ENCODE measurements at places on chromosomes 4 and X. TPM values are rescaled to one million over a fixed set of nuclear protein-coding genes. Genes with fewer than 3 reads are reported as not detected.
A peak's percentile ranks its signal among the peaks of the same experiment; 100 is the strongest.

TNMD gene
- not detected for polyA plus RNA-seq

IDUA gene
- polyA plus RNA-seq: 28.4 TPM

DNA sequence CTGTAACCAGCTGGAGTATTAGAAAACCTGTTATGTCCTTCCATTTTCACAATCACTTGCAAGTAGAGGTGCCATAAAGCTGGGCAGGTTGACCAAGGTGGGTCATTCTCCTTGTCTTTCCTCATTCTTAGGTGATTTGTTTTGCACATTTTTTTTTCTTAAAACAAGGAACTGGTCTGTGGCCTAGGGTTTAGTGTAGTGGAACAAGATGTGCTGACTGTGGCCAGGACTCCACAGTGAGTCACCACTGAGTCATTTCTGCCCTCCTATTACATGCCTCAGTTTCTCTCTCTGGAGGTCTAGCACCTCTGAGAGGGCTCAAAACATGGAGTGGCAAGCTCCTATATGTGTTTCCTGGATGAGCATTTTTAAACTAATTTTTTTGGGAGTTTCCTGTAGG, 355.9 kb downstream of the GPM6A start:
- H3K27me3 ChIP-seq: no peaks in the 10 kb centered on the region
- H3K27ac ChIP-seq: no peak overlapping the region
- no peak for DNase-seq
- no peaks in the 10 kb centered on the region for H3K36me3 ChIP-seq

GRCh38 chrX:150504397-150505182, 63.8 kb upstream of the MTM1 start:
- H3K4me1 ChIP-seq: peaks cover 4% of the 10 kb centered on the region
- H3K4me3 ChIP-seq: no peak overlapping the region
- H3K27ac ChIP-seq: no peak overlapping the region
- no peaks in the 10 kb centered on the region for H3K36me3 ChIP-seq
- DNase-seq: no peak

DNA sequence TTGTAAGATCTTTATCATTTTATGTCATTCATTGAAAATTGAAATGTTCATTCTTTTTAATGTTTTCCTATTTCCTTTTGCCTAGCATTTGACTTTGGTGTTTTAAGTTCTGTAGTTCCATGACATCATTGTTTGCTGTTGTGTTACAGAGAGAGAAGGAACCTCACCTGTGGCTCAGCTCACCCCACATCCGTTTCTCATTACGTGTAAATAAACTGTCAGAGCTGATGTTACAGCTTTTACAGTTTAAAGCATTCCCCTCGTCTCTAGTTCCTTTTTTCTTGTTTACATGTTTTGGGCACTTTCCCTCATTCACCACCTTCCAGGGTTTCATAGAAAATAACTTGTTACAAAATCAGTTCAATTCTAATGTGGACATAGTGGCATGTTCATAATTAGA, 137.2 kb downstream of the FNIP2 start:
- H3K27ac ChIP-seq: no peak overlapping the region
- H3K4me1 ChIP-seq: no peaks in the 10 kb centered on the region
- H3K36me3 ChIP-seq: peaks cover 5% of the 10 kb centered on the region
- no peak overlapping the region for H3K4me3 ChIP-seq
- DNase-seq: no peak
- H3K27me3 ChIP-seq: no peaks in the 10 kb centered on the region

- no peaks in the 10 kb centered on the region for H3K27me3 ChIP-seq
- no peaks in the 10 kb centered on the region for H3K4me1 ChIP-seq
- H3K4me3 ChIP-seq: no peak overlapping the region
- no peak for DNase-seq
- no peak overlapping the region for H3K27ac ChIP-seq
These were observed 696.9 kb downstream of the PCDH7 start for GRCh38 chr4:31417040-31417439.

- no peak overlapping the region for H3K27ac ChIP-seq
- no peaks in the 10 kb centered on the region for H3K4me1 ChIP-seq
- DNase-seq: no peak
- no peaks in the 10 kb centered on the region for H3K27me3 ChIP-seq
These were observed 2.7 kb downstream of the USP26 start for GRCh38 chrX:133094098-133094731.

DNA sequence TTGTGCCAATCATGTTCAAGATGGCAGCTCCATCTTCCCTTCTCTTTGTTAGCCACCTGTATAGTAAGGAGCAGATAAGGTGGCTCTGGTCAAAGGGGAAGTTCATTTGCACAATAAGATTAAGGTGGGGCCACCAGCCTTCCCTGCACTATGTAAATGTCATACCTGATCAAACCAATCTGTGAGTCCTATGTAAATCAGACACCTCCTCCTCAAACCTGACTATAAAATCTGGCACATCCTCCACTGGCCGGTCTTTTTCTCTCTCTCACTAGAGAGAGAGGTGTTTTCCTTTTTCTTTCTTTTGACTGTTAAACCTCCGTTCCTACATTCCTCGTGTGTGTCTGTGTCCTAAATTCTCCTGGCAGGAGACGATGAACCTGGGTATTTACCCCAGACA, 572.5 kb upstream of the AADAT start:
- no peak overlapping the region for H3K4me3 ChIP-seq
- no peak overlapping the region for H3K27ac ChIP-seq

- H3K36me3 ChIP-seq: no peaks in the 10 kb centered on the region
- H3K4me1 ChIP-seq: no peaks in the 10 kb centered on the region
- H3K27me3 ChIP-seq: no peaks in the 10 kb centered on the region
- no peak overlapping the region for H3K27ac ChIP-seq
- no peak overlapping the region for H3K4me3 ChIP-seq
- no peak for DNase-seq
These were observed 65.5 kb downstream of the GLRA3 start for GRCh38 chr4:174763454-174764104.

GPC3 gene
- 8.3 TPM for polyA plus RNA-seq

CXCL10 gene
- 18.6 TPM for polyA plus RNA-seq

- DNase-seq: no peak
- H3K4me3 ChIP-seq: no peak overlapping the region
- H3K36me3 ChIP-seq: no peaks in the 10 kb centered on the region
- peak overlapping the region; percentile 13 for H3K27ac ChIP-seq
These were observed 38.9 kb downstream of the GPRIN3 start for GRCh38 chr4:89268679-89269078.

DNA sequence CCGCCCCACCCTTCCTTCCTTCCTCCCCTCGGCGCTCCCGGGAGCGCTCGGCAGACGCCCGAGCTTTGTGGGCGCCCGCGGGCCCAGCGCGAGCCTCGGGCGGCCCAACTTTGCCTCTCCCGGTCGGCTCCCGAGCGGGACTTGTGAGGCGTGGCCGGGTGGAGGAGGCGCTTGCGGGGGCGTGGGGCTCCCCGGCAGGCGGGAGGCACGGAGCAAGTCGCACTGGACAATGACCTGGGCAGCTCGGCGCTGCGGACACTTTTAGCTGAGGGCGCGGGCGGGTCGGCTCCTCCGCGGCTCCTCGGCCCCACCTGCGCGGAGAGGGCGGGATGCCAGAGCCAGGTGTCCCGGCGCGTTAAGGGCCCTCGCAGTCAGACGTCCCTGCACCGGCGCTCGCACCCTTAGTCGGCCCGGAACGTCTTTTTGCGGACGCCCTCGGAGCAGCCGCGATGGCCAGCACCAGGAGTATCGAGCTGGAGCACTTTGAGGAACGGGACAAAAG, 385 bp downstream of the DCLK2 start:
- H3K27me3 ChIP-seq: no peaks in the 10 kb centered on the region
- peak overlapping the region; percentile 92 for H3K27ac ChIP-seq
- no peaks in the 10 kb centered on the region for H3K36me3 ChIP-seq
- peak; percentile 63 for DNase-seq
- peak overlapping the region; percentile 72 for H3K4me3 ChIP-seq

FAM149A gene
- 2.5 TPM for polyA plus RNA-seq

GRCh38 chr4:175559526-175559925, 252.5 kb downstream of the GPM6A start:
- no peak for DNase-seq
- H3K4me3 ChIP-seq: no peak overlapping the region
- H3K27ac ChIP-seq: no peak overlapping the region
- no peaks in the 10 kb centered on the region for H3K36me3 ChIP-seq
- H3K27me3 ChIP-seq: no peaks in the 10 kb centered on the region

GRCh38 chr4:139035650-139036049, 20.1 kb downstream of the NOCT start:
- no peak for DNase-seq
- H3K36me3 ChIP-seq: no peaks in the 10 kb centered on the region
- no peak overlapping the region for H3K4me3 ChIP-seq
- no peaks in the 10 kb centered on the region for H3K27me3 ChIP-seq
- no peak overlapping the region for H3K27ac ChIP-seq
- H3K4me1 ChIP-seq: no peaks in the 10 kb centered on the region

GRPR gene
- polyA plus RNA-seq: not detected

GRCh38 chr4:78205591-78205990, 148.5 kb downstream of the FRAS1 start:
- H3K4me3 ChIP-seq: no peak overlapping the region
- no peaks in the 10 kb centered on the region for H3K27me3 ChIP-seq
- no peaks in the 10 kb centered on the region for H3K36me3 ChIP-seq
- peak; percentile 17 for DNase-seq

GRCh38 chr4:183621875-183622274, 37.1 kb downstream of the RWDD4 start:
- no peak for DNase-seq
- H3K27me3 ChIP-seq: no peaks in the 10 kb centered on the region
- no peaks in the 10 kb centered on the region for H3K36me3 ChIP-seq

ADRA2C gene
- 1.6 TPM for polyA plus RNA-seq

DNA sequence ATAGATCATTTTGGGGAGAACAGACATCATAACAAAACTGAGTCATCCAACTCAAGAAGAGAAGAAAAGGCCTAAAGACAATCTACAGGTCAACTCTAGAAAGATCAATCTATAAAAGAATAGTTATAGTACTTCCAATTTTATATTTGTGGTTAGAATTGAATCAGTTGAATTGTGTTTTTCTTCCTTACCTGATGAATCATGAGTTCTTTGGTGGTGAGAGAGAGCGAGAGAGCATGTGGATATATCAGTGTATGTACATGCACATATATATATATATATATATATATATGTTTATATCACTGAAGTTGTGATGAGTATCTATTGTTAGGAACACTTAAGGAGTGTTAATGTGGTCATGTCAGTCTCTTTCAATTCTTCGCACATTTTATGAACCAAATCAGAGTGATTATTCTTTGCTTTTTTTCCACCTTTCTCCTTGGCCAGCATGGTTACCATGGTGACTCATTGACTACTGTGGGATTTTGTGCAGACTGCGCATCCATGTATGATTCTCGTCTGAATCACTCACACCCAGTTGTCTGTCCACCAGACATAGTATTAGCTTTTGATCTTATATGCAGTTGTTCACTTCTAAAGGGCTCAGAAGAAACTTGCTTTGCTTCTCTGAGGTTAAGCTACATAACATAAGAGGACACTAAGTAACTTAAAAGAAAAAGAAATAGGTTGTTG, 90.4 kb upstream of the RAB40AL start:
- H3K27ac ChIP-seq: no peak overlapping the region
- peaks cover 2% of the 10 kb centered on the region for H3K36me3 ChIP-seq
- no peak for DNase-seq

Measured in lung (tissue), 17 donors.